ENCODE measurements at places on chromosomes 5 and 9. TPM values are rescaled to one million over a fixed set of nuclear protein-coding genes. Genes with fewer than 3 reads are reported as not detected.

Gene COL23A1
- total RNA-seq, result not detected

Gene PCDHB4
- total RNA-seq, result not detected

Gene SPINK13
- 0.58 TPM for total RNA-seq

Gene BTNL9
- 0.22 TPM for total RNA-seq

Gene MSH3
- total RNA-seq, result 8.8 TPM

Gene POC5
- total RNA-seq, result 21.9 TPM

Gene CCL21
- not detected for total RNA-seq

Gene SAXO1
- not detected for total RNA-seq

Gene DDX4
- not detected for total RNA-seq

Gene PCDHB14
- total RNA-seq, result 0.23 TPM

Gene TMC1
- not detected for total RNA-seq

Gene IL13
- total RNA-seq, result not detected

Gene GFRA3
- 0.12 TPM for total RNA-seq

Gene SNCB
- 0.17 TPM for total RNA-seq

Gene F2RL2
- total RNA-seq, result 7.2 TPM

Gene MED7
- total RNA-seq, result 13.1 TPM

Gene JAKMIP2
- total RNA-seq, result 0.17 TPM

Gene GLDC
- total RNA-seq, result 68.8 TPM

Gene PCDHA2
- not detected for total RNA-seq

Gene CCNO
- total RNA-seq, result 1.8 TPM

Gene TOR1A
- 48.8 TPM for total RNA-seq

Gene PCDHAC2
- not detected for total RNA-seq

Gene HABP4
- total RNA-seq, result 41.2 TPM

Gene FCN1
- not detected for total RNA-seq

Gene CARTPT
- not detected for total RNA-seq

Gene NRG2
- 0.43 TPM for total RNA-seq

Gene FOXD4
- 0.07 TPM for total RNA-seq

Gene SEMA5A
- total RNA-seq, result 1.6 TPM

Gene IL31RA
- total RNA-seq, result 2.5 TPM

Gene TAL2
- not detected for total RNA-seq

Gene ELOVL7
- total RNA-seq, result 6.3 TPM

Gene GARIN3
- not detected for total RNA-seq

Gene PHF24
- 0.12 TPM for total RNA-seq
